Liver (tissue), 10 donors: ENCODE measurements at places on chromosomes 12 and 14.

- DNase-seq, result no peak
Observed at GRCh38 chr12:67712011-67712410, 63.5 kb downstream of the DYRK2 start.

GRCh38 chr12:91982946-91983345 is 162.7 kb downstream of the BTG1 start:
- DNase-seq, result no peak

- DNase-seq, result no peak
Observed at GRCh38 chr12:54127538-54128259, 61.1 kb downstream of the SMUG1 start.

- no peak for DNase-seq
Observed at GRCh38 chr12:110563702-110564470, 19.2 kb downstream of the PPTC7 start.

DNA sequence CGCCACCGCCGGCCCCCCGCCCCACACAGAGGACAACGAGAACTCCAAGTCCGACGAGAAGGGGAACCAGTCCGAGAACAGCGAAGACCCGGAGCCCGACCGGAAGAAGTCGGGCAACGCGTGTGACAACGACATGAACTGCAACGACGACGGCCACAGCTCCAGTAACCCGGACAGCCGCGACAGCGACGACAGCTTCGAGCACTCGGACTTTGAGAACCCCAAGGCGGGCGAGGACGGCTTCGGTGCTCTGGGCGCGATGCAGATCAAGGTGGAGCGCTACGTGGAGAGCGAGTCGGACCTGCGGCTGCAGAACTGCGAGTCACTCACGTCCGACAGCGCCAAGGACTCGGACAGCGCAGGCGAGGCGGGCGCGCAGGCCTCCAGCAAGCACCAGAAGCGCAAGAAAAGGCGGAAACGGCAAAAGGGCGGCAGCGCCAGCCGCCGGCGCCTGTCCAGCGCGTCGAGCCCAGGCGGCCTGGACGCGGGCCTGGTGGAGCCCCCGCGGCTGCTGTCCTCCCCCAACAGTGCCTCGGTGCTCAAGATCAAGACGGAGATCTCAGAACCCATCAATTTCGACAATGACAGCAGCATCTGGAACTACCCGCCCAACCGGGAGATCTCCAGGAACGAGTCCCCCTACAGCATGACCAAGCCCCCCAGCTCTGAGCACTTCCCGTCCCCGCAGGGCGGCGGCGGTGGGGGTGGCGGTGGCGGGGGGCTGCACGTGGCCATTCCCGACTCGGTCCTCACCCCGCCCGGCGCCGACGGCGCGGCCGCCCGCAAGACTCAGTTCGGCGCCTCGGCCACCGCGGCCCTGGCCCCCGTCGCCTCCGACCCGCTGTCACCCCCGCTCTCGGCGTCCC is 150.9 kb downstream of the EGLN3 start:
- no peak for DNase-seq

DNA sequence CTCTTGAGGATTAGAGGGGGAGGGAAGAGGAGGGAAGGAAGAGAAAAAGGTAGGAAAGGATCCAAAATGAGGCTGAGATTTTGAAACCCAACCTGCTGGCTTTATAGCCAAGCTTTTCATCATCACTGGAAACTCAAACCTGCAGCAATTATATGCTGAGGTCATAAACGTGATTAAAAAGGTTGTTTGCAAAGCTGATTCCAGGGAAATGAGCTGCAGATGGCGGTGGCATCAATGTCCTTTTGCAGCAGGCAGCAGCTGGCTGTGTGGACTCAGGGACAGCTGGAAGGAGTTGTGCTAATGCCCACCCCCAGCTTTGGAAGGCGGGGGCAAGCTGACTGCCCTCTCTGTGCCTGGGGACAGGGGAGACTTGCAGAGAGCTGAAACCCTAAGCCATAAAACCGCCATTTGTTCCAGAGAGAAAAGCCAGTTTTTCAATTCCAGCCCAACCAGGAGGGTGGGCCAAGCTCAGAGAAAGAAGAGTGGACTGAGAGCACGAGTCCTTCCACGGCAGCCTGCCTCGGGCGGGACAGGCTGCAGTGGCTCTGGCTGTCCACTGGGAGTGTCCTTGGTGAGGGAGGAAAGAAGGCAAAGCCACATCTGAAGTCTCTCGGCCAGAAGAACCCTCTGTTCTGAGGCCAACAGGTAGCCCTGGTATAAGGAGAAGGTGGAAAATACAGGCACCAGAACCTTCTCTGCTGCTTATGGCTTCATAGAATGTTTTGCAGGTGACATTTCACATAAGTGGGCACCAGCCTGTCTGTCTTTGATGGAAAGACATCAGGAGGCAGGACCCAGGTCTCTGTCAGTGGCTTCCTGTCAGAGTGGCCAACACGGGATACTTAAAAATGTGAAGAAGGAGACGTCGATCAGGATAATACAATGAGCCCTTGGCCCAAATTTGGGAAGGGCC is 90.7 kb downstream of the SINHCAF start:
- DNase-seq, result peak; percentile 34

GRCh38 chr14:90275820-90276219 is 19.5 kb downstream of the PSMC1 start:
- no peak for DNase-seq
